Esophagus squamous epithelium (tissue), 5 donors: ENCODE measurements at places on chromosomes 3 and 15. TPM values are rescaled to one million over a fixed set of nuclear protein-coding genes. Genes with fewer than 3 reads are reported as not detected.

DNA sequence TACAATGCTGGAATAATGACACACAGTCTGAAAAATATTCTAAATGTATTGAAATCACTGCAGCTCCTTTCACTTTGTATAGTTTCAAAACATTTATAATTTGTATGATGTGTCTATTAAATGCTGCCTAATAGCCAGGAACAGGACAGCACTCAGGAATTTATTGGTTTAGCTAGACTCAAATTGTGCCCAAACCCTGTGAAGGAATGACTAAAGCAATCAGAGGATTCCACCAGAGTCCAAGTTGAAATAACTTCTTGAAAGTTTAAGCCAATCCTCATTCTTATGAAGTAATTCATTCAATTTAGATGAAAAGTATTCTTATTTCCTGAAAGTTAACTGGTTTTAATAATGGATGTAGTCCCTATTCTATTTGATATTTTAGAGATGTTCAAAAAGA, 267.0 kb downstream of the ZMAT3 start:
- no peak for DNase-seq
- no peaks in the 10 kb centered on the region for H3K4me1 ChIP-seq
- H3K27me3 ChIP-seq: no peaks in the 10 kb centered on the region
- no peak overlapping the region for H3K4me3 ChIP-seq

DNA sequence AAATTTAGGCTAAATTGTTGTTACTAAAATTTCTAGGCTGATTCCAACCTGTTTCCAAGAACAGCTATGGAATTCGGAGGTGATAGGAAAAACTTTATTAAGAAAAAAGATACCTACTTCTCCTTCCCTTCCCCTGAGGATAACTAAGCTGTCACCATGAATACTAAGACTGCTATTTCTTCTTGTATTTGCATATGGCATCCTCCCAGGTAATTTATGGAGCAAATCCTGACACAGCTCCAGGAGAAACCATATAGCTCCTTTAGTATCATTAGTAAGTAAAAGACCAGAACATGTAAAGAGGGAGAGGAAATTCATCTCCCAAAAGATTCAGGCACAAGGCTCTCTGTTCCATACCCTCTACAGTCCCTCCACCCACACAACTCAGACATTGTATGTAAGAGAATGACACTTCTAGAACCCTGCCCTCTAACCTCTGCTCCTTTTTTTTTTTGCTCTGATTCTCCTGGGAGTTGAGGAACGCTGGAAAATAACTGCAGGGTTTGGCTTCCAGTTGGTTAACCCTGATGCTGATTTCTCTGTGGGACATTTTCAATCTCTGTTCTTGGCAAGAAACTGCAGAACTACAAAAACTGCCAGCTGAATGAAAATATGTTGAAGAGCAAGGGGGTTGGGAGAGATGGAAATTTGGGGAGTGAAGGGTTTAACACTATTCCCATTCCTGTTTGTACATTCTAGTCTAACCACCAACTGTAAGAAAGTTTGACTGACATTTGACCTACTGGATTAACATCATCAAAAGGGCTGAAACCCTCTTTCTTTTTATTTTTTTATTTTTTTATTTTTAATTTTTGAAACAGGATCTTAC, 14.2 kb upstream of the MAGI1 start:
- no peak for DNase-seq
- H3K4me1 ChIP-seq: no peaks in the 10 kb centered on the region
- no peak overlapping the region for H3K27ac ChIP-seq
- H3K27me3 ChIP-seq: no peaks in the 10 kb centered on the region

ACAD11 gene
- total RNA-seq: 3.9 TPM

- no peaks in the 10 kb centered on the region for H3K36me3 ChIP-seq
- DNase-seq: no peak
- no peaks in the 10 kb centered on the region for H3K4me1 ChIP-seq
- no peak overlapping the region for H3K4me3 ChIP-seq
Measured at GRCh38 chr3:66985336-66985920, 12.7 kb upstream of the KBTBD8 start.

- H3K4me3 ChIP-seq: no peak overlapping the region
- H3K27me3 ChIP-seq: no peaks in the 10 kb centered on the region
- H3K36me3 ChIP-seq: no peaks in the 10 kb centered on the region
Measured at GRCh38 chr3:155312781-155313180, 19.3 kb upstream of the STRIT1 start.
